Ovary (tissue), 10 donors: ENCODE measurements at places on chromosomes 11 and 22. TPM values are rescaled to one million over a fixed set of nuclear protein-coding genes. Genes with fewer than 3 reads are reported as not detected.

LYVE1 gene
- total RNA-seq, result 35.0 TPM

OR4D11 gene
- total RNA-seq, result not detected

SPTY2D1 gene
- total RNA-seq, result 16.9 TPM

SYT9 gene
- total RNA-seq, result 0.10 TPM

LINC01488 gene
- not detected for total RNA-seq

C11orf21 gene
- total RNA-seq, result 0.62 TPM

EIF4ENIF1 gene
- 37.5 TPM for total RNA-seq

OR2AG1 gene
- total RNA-seq, result not detected

CABP4 gene
- total RNA-seq, result 2.1 TPM

PANX3 gene
- total RNA-seq, result not detected
